ENCODE measurements at places on chromosomes 3 and 15.

- no peak for DNase-seq
These were observed 585.6 kb downstream of the TBL1XR1 start for GRCh38 chr3:176611703-176612102.

DNA sequence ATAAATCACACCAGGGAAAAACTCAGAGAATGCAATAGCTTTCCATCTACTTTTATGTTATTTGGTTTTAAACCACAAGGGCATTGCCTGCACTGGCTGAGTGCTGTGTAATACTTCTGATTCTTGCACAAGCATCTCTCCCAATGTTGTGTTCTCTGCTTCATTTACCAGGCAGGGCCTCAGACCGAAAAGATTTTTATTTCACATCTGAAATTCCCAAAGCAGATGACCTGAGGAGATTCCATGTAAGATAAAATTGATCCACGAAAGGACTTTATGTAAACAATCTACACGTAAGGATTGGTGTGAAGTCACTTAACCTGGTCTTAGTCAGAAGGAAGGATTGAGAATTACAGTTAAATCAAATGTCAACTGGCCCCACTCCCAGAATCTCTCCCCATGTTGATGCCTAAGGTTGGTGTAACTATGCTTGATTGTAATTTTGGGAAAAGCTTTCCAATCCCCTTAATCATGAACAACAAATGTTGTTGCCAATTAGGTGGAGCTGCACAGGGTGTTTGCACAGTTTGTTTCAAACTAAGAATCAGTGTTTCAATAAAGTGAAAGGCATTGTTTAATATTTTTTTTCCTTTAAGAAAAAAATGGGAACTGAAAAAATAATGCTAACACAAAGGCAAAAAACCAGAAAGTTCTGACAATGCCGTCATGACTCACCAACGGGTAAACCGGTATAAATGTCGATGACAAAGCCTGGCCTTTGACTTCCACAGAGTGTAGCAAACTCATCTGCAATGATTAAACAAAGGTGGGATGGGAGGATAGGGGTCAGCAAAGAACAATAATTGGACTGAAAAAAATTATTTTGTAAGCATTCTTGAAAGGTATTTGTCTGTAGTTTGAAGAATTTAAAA lies 128.6 kb downstream of the DUT start:
- no peak for DNase-seq

DNA sequence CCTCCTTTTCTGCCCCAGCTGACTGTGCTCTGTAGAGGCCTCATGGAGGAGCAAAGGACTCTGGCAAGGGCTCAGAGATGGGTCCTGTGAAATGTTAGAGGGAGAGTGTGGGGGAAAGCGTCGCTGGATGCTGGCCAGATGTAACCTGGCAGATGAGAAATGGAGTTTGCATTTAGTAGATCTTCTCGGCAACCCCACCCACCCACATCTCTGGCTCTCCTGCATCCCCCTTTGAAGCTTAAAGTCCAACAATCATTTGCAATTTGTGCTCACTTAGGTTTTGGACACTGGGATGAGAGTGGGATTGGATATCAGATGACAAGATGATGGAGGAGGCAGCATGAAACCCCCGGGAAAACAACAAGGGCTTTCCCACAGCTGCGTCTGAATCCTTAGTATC lies 523.6 kb upstream of the MCTP2 start:
- DNase-seq: no peak

DNA sequence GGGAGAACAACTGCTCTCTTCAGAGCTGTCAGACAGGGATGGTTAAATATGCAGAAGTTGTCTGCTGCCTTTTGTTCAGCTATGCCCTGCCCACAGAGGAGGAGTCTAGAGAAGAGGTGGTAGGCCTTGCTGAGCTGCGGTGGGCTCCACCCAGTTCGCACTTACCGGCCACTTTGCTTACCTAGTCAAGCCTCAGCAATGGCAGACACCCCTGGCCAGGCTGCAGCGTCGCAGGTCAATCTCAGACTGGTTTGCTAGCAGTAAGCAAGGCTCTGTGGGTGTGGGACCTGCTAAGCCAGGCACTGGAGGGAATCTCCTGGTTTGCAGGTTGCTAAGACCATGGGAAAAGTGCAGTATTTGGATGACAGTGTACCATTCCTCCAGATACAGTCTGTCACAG lies 12.3 kb upstream of the TMEM45A start:
- DNase-seq: no peak

- DNase-seq: peak; percentile 77
These were observed 817 bp upstream of the PLXNA1 start for GRCh38 chr3:126982126-126982470.

DNA sequence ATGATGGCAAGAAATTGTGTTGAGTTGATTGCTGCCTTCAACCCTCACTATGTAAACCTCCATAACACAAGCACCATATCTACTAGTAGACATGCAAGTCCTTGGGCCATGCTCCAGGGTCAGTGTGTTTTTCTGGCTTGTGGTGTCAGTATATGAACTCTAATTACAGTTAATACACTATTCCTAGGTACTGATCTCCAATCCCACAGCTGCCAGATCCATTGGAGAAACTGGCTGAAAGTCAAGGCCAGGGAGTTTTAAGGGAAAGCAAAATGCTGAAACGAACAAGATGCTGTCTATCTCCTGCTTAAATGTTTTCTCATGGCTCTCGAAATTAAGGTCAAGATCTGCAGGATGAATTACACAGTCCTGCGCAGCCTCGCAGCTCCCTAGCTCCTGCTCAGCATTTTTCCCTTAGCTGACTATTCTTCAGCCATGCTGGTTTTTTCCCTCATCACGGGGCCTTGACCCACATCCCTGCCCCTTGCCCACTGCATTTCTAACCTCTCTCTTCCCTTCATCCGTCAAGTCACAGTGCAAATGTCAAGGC lies 425.0 kb upstream of the ADAMTS9 start:
- no peak for DNase-seq

GRCh38 chr3:112984485-112984884 lies 6.3 kb upstream of the GTPBP8 start:
- DNase-seq: no peak

DNA sequence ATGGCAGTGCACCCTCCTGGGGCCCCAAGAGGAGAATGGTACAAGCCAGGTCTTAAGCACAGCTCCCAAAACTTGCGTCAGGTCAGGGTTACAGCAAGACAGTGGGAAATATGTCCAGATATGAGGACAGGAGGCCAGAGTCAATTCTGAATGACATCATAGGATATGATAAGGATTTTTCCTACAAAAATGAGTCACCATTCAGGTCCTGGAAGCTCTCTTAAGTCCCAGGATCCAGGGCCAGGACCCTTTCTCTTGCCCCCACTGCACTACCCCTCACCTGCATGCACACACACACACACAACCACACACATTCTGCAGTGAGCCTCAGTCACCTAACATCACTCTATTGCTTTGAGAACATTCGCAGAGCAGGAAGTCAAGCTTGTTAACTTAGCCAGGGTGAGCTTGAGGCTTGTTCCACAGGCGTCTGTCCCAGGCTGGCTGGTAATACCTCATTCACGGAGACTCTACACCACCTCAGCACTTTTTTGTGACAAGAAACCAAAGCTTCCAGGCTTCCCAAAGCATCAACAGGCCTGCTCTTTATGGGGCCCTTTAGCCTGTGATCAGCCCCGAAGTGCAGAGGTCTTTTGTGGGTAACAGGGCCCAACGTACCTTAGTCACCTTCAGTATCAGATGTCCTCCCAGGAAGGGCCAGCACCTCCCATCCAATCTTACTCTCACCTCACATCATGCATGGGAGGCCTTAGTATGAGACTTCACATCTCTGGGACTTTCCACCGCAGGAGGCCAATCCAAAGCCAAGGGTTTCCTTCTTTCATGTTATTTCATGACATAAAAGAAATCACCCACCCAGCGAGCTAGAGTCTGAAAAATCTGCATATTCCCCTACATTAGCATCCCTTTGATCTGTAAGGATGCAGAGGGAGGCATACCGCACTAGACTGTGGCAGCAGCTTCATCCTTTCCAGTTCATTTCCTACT lies 74.0 kb upstream of the LIPC start:
- DNase-seq: no peak

DNA sequence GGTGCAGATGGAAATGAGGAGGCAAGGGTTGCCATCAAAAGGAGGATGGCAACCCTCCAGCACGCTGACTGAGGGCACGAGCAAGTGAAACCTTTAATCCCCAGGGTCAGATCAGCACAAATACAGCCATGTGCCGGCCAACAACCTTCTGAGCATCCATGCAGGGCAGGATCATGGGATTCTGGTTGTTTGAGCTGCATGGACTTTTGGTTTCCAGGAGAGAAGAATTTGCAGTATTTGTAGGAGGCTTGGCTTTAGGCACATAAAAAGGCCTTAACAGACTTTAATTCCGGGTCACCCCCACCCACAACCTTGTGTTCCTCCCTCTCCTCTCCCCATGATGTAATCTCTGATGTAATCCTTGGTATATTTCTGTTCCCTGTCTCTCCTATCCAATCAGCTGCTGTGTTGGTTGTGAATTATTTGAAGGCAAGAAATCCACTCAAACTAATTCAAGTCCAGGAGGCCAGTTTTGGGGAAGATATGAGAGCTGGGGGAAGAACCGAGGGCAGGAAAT lies 254.3 kb downstream of the SHQ1 start:
- no peak for DNase-seq

DNA sequence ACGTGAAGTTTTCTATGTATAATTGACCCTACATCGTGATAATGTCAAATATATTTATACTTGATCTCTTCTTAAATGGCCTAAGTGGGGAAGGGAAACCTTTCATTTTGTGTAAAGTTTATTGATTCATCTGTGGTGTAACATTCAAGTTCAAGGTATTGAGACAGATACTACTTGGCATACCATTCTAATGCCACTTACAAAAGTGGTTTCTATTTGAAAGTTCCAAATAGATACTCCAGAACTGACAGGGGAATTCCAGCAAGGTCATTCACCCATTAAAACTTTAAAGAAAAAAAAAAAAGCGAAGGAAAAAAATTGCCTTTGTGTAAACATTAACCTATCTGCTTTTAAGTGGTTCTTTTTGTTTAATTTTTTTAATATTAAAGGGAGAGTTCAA lies 45.3 kb upstream of the MAP3K13 start:
- no peak for DNase-seq

GRCh38 chr3:178170698-178171535 lies 365.3 kb upstream of the KCNMB2 start:
- no peak for DNase-seq

DNA sequence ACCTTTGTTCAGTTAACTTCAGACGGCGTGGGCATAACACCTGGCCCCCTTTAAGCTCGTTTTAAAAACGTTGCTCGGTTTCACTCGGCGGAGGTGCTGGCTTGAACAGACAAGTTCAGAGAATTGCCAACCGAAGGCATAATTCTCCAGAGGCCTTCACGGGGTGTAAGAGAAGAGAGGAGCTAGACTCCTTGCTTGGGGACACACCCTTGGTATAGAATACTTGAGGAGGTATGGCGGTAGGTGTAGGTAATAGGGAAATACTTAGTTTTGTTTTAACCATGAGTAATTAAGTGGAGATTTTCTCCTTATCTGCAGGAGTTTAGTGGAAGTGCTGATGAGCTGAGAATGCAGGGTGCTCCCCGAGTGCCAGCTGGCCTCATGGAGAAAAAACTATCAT lies 921 bp downstream of the FBXL2 start:
- no peak for DNase-seq

DNA sequence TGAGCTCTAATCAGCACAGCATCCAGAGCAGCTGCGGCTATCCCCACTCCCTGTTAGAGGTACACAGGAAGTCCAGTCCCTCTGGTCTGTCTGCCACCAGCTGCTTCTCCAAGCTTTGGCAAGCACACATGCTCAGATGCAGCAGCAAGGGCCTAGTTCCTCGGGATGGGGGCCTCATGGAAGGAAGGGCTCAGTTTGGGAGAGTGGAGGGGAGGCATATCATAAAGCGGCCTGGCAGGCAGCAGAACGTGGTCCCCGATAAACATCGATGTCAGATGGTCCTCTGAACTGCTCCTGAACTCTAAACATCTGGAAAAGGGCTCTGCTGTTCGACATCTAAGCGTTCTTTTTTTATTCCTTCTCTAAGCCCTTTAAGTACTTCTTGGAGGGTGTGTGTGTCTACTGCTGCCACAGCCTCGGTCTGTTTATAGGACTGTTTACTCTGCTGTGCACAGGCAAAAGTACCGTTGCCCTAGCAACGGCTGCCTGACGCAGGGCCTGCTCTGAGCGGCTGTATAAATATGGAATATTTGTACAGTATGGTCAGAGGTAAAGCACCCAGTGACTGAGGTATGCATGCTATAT lies 74.6 kb downstream of the PRICKLE2 start:
- no peak for DNase-seq

GRCh38 chr15:88703533-88703932 lies 64.7 kb downstream of the ISG20 start:
- DNase-seq: no peak

GRCh38 chr3:46850468-46850779 lies 12.8 kb downstream of the MYL3 start:
- no peak for DNase-seq

GRCh38 chr3:128524374-128525299 lies 31.6 kb upstream of the GATA2 start:
- DNase-seq: no peak

GRCh38 chr3:59341459-59341858 lies 291.6 kb upstream of the CFAP20DC start:
- DNase-seq: no peak

DNA sequence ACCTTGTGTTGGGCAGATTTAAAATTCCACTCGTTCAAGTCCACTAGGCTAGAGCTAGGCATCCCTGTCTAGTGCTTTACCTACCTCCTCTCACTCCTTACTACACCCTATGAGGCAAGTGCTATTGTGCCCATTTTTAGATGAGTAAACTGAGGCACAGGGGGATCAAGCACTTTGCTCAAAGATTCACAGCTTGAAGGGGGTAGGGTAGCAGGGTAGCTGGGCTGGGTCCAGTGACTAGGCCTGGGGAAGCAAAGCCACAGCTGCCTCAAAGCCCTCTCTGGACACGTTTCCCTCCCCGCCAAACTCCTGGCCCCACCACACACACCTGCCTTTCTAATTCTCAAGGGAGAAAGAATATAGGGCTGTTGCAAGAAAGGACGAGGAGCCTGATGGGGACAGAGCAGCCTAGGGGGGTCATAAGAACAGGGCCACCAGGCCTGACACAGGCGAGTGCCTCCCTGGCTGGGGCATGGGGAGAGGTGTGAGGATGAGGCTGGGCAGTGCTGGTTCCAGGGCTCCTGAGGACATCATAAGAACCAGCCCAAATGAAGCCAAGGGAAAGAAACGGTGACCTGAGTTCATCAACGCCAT lies 34.8 kb upstream of the SFMBT1 start:
- no peak for DNase-seq

- DNase-seq: no peak
These were observed 23.7 kb downstream of the RORA start for GRCh38 chr15:61205346-61205921.

DNA sequence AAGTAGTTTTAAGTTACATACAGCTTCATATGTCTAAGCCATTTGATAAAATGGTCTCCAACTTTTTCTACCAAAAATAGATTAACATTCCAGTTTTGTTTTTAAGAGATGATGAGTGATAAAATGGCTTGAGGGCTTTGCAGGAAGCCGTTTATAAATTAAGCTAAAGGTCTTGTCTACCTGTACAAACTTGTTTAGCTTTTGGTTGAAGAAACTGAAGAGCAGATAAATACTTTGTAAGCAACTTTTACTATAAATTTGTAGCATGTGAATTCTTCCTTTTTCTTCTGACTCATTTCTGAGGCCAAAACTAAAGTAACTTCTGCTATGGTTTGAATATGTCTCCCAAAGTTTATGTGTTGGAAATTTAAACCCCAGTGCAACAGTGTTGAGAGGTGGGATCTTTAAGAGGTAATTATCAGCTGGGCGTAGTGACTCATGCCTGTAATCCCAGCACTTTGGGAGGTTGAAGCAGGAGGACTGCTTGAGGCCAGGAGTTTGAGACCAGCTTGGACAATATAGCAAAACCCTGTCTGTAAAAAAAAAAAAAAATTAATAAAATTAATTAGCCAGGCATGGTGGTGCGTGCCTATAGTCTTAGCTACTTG lies 8.2 kb upstream of the NEDD4 start:
- no peak for DNase-seq
